ENCODE measurements at places on chromosomes 4 and X.

DNA sequence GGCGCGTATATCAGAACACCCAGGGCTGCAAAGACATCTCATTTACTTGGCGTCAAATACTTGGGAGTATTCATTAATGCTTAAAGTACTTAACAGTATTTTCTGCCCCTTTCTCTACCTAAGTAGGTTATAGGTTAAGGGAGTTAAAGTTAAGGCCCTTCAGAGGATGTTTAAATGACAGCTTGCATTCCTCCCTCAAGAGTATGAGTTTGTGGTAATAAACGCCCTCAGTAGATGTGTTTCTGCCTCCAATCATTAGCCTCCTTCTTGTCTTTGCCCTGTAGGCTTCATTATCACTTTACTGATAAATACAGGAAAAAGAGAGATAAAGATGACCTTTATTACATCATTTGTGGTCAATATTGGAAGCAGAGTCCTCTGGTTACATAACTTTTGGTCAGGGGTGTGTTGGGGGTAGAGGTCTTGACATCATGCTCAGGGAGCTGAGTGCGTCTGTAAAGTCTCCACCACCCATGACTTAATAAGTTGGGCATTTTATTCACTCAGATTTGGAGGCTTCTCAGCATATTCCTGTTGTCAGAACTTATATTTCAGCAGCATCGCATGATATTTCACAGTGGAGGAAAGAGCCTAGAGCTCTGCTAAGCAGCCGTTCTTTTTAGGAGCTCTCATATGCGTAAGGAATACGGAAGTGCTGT, 145.9 kb downstream of the CPE start:
- no peak for DNase-seq

GRCh38 chr4:169268951-169269760, 1.6 kb downstream of the SH3RF1 start:
- DNase-seq, result no peak

DNA sequence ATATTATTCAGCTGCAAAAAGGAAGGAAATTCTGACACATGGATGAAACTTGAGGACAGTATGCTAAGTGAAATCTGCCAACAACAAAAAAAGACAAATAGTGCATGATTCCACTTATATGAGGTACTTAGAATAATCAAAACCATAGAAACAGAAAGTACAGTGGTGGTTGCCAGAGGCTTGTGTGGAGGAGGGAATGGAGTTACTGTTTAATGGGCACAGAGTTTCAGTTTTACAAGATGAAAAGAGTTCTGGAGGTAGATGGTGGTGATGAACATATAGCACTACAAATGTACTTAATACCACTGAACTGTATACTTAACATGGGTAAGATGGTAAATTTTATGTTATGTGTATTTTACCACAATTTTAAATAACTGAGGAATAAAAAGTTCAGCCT, 212.0 kb upstream of the KLF3 start:
- DNase-seq, result no peak

- no peak for DNase-seq
These were observed 60.4 kb downstream of the NPY2R start for GRCh38 chr4:155268821-155269220.

DNA sequence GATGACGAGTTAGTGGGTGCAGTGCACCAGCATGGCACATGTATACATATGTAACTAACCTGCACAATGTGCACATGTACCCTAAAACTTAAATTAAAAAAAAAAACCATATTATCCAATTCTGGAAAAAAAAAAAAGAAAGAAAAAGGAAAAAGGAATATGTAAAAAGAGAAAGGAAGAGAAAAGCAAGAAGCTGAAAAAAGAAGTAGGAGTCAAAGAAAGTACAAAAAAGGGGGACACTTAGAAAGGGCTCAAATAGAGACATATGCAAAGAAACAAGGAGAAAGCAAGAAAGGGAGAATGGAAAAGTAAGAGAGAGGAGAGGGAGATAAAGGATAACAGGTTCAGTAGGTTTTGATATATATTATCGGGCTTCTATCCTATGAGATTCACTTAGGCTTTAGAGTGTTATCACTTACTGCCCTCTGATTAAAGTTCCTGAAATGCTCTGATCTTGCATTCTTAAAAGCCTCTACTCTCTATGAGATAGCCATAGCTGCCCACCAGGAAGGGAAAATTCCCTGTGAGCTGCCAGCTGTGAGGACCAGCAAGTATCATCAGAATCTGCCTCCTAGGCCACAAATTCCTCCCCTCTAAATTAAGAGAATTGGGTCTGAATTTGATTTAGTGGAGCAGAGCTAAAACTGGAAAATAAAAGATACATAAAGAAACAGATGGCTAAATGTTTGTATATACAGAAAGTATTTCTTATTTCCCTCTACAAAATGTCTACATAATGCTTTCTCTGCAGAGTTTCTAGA, 95.2 kb downstream of the AMMECR1 start:
- no peak for DNase-seq

- no peak for DNase-seq
These were observed 76.8 kb upstream of the RBMXL3 start for GRCh38 chrX:115112411-115112810.

DNA sequence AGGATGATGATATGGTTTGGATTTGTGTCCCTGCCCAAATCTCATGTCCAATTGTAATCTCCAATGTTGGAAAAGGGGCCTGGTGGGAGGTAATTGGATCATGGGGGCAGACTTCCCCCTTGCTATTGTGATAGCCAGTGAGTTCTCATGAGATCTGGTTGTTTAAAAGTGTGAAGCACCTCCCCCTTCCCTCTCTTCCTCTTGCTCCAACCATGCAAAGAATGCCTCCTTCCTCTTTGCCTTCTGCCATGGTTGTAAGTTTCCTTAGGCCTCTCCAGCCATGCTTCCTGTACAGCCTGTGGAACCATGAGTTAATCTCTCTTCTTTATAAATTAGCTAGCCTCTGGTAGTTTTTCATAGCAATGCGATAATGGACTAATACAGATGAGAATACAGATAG, 19.7 kb upstream of the ALG13 start:
- DNase-seq, result no peak

- DNase-seq, result no peak
These were observed 57.2 kb downstream of the IRF2 start for GRCh38 chr4:184416913-184417734.

- peak; percentile 0 for DNase-seq
These were observed 26.0 kb downstream of the CAPN6 start for GRCh38 chrX:111244235-111244750.

- no peak for DNase-seq
These were observed 8.4 kb downstream of the ARX start for GRCh38 chrX:25007059-25008053.

DNA sequence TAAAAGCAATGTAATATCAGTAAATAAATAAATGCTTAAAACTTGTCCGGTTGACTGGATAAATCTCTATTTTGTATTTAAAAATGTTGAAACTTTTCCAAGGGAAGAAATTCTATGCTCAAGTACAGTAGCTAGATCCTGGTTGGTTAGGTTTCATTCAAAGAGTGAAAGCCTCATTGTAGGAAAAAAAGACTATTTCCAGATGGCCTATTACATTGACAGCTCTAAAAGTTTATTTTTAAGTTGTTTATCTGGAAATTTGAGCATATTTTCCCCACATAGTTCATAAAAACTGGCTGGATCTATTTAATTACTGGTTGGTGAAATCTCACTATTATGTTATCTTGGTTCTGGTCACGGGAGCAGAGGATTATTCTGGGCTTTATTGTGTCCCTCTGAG, 38.0 kb downstream of the FRAS1 start:
- DNase-seq, result no peak

DNA sequence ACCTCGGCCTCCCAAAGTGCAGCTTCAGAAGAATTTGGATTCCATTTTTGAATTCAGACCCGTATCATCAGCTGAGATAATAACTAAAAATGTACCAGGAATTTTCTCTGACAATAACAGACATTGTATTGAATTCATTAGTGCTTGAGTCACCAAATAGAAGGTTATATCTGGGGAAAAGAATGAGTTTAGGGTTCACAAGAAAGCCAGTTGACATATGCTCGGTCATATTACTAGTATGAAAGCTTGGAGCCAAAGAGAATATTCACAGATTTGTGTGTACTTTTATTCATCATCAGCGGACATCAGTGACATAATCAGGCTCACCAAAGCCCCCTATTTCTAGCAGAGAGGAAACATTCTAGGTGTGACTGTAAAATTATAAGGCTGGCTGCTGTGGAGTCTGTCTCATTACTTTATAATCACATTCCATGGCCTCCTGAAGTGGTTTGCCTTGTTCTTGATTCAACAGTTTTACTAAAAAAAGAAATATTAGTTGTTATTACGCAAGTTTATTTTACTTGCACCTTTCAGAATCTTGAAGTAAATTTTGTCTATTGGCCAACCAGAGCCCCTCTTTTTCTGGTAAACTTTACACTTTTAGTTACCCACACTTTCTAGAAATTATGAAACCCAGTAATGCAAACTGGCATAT, 14.6 kb upstream of the DCTD start:
- DNase-seq, result no peak

- DNase-seq, result no peak
These were observed 33.9 kb downstream of the BCLAF3 start for GRCh38 chrX:19956923-19957322.

- DNase-seq, result no peak
These were observed 498.0 kb upstream of the BOD1L1 start for GRCh38 chr4:14125375-14126129.

Measured in SHP77 treated with DMSO at 0.1 percent for 48 hours (cell line).